ENCODE measurements at places on chromosomes 11 and 22.

DNA sequence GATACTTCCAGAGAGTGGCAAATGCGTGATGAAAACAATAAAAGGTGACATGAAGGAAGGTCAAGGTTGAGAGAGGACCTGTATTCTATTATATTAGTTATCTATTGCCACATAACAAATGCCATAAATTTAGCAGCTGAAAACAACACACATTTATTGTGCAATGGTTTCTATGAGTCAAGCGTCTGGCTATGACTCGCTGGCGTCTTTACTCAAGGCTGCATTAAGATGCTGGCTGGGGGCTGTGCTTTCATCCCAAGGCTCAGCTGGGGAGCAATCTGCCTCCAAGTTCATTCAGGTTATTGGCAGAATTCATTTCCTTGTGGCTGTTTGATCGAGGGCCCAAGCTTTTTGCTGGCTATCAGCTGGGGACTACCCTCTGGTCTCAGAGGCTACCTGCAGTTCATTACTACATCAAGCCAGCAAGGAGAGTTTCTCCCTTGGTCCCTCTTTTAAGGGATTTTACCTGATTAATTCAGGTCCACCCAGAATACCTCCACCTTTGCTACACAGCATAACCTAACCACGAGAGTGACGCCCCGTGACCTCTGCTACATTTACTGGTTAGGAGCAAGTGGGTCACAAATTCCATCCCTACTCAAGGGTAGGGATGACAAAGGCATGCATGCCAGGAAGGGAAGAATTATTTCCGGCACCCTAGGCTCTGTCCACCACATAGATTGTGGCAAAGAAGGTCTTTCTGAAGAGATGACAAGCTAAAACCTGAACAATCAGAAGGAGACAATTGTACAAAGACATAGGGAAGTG lies 549.1 kb downstream of the MN1 start:
- no peak for DNase-seq

DNA sequence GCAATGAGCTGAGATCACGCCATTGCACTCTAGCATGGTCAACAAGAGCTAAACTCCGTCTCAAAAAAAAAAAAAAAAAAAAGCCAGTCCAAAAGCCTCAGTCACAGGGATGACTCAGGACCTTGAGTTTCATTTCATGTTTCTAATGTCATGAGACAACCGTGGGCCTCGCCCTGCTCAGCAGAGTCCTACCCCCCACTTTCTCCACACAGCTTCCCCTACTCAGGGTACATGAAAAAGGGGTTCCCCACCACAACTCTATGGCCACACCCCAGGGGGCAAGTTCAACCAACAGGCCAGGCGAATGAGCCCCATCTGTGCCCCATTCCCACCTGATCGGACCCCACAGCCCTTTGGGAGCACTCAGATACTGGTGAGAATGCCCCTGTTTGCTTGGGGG lies 24.3 kb upstream of the ADA2 start:
- no peak for DNase-seq

DNA sequence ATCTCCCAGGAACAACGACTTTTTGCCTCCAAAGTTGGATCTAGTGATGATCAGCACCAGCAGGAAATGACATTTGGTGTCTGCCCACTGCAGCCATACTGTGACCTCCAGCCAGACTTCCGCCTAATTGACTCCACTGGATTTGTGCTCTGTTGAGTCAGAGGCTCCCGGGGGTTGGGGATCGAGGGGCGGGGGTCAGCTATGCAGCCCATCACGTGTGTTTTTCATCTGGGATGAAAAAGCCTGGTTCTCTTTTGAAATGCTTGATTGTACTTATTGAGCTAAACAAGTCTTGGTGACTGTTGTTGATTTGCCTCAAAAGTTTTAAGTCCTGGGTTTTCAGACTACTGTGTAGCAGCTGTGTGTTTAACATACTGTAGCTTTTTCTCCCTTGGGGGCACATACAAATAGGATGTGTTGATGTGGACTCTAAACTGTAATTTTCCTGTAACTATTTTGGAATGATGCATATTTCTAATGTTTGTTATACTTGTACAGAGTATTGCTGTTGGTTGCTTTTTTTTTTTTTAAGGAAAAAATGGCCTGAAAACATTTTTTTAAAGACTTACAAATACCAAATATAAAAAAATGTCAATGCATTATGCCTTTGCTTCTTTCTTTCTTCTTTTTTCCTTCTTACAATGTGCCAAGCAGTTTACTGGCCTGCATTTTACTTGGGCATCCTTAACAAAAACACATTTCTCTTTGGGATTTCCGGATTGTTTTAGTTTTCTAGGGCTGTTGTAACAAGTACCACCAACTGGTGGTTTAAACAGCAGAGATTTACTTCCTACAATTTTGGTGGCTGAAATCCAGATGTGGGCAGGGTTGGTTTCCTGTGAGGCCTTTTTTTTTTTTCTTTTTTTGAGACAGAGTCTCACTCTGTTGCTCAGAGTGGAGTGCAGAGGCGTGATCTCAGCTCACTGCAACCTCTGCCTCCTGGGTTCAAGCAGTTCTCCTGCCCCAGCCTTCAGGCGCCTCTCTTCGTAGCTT lies 46.1 kb upstream of the OR4B1 start:
- no peak for DNase-seq

DNA sequence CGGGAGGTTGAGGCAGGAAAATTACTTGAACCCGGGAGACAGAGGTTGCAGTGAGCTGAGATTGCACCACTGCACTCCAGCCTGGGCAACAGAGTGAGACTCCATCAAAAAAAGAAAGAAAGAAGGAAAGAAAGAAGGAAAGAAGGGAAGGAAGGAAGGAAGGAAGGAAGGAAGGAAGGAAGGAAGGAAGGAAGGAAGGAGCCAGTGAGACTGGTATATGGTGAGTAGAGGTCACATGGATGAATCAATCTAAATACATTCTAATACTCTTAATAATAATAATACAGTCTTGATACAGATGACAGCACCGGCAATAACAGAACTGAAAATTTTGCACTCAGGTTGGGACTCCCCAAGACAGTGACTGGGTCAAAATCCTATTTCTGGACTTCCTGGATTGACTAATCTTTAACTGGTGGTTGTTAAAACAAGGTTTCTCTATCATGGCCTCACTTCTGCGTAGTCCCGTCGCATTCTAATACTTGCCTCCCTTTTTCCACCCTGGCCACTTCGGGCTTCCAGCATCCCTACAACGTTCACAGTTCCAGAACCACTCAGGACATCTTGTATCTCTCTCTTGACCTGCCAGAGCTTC lies 53.5 kb upstream of the EIF3M start:
- no peak for DNase-seq

All from activated CD8-positive, alpha-beta memory T cell treated with anti-CD3 and anti-CD28 coated beads for 24 hours (primary cell).